ENCODE measurements at places on chromosomes 16 and 17. TPM values are rescaled to one million over a fixed set of nuclear protein-coding genes. Genes with fewer than 3 reads are reported as not detected.

TLCD3B gene
- not detected for total RNA-seq

CAPNS2 gene
- 0.22 TPM for total RNA-seq

HOXB7 gene
- total RNA-seq = not detected

HBZ gene
- total RNA-seq = not detected

KRT20 gene
- total RNA-seq = not detected

TP53TG3D gene
- not detected for total RNA-seq

RPGRIP1L gene
- 4.0 TPM for total RNA-seq

Data from naive thymus-derived CD4-positive, alpha-beta T cell (primary cell).